ENCODE measurements at places on chromosomes 5 and 9. TPM values are rescaled to one million over a fixed set of nuclear protein-coding genes. Genes with fewer than 3 reads are reported as not detected.
A peak's percentile ranks its signal among the peaks of the same experiment; 100 is the strongest.

- no peak for DNase-seq
Measured at GRCh38 chr9:36141288-36141687, 4.8 kb downstream of the GLIPR2 start.

GRCh38 chr9:14245901-14246525, 67.9 kb downstream of the NFIB start:
- no peak for DNase-seq

GRCh38 chr9:114878879-114879564, 51.4 kb downstream of the TNFSF8 start:
- DNase-seq, result no peak

GRCh38 chr5:14310901-14311300, 167.8 kb downstream of the TRIO start:
- DNase-seq, result no peak

GRCh38 chr9:122051351-122052321, 41.5 kb downstream of the TTLL11 start:
- no peak for DNase-seq

GRCh38 chr9:24095246-24095645, 269.2 kb upstream of the ELAVL2 start:
- DNase-seq, result no peak

DNA sequence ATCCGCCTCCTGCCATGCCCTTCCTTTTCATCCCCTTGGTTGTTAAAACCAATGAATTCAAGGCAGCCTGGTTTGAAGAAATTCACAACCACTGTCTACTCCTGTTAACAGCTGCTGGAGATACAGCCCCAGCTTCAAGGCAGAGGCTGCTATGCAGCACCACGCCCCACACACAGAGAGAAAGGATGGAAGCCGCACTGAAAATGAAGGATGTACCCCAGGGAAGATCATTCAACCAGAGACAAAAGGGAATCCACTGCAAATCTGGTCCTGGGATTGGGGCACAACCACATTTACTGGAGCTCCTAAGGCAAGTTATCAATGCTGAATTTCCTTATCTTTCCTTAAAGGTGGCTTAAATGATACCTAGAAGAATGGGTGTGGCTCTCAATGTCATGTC, 58.7 kb downstream of the DPYSL3 start:
- no peak for DNase-seq

The UQCRQ gene
- total RNA-seq, result 150 TPM

- no peak for DNase-seq
Measured at GRCh38 chr5:150496534-150496933, 11.4 kb upstream of the NDST1 start.

GRCh38 chr5:78634634-78635033, 13.9 kb downstream of the LHFPL2 start:
- DNase-seq, result no peak

DNA sequence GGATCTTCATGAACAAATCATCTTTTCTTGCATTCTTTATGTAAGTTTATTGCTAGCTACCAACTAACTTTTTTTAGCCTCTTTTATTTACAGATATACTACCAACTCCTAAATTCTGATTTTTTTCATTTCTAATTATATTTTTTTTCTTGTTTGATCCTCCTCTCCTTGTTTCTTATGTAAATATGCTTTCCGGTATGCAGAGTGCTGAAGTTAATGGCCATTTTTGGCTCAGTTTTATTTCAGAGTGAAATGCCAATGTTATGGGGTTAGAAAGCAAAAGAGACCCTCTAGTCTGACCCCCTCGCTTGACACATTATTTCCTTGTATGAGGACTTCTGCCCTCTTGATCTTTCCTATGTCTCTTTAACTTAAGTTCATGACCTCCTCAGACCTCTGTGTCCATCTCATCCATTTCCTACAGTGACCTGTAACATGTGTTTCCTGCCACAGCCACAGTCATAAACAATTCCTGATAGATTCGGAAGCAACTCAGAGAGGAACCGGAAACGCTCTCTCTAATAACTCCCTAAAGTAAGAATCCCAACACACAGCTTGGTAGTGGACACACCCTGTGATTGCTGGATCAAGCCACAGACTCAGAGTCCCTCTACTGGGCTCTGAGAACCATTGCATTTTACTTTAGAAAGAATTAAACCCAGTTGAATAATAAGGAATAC, 42.9 kb upstream of the AFAP1L1 start:
- no peak for DNase-seq

DNA sequence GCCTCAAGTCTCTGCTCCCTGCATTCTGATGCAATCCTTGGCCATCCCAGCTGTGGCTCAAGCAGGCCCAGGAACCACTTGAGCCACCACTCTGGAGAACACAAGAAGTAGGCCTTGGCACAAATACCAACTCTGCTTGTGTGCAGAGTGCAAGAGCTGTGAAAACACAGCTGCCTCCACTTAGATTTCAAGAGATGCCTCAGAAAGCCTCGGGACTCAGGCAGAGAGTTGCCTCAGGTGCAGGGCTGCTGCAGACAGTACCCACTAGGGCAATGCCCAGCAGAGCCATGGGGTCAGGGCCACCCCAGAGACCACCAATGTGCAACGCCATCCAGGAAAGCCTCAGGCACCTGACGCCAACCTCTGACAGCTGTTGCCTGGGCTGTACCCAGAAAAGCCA, 82.4 kb downstream of the FREM1 start:
- DNase-seq, result no peak

The TSSK1B gene
- 0.33 TPM for total RNA-seq

The TXNDC8 gene
- not detected for total RNA-seq

GRCh38 chr5:471750-472058, 28.7 kb downstream of the EXOC3 start:
- peak; percentile 19 for DNase-seq

The CLPTM1L gene
- total RNA-seq, result 94.0 TPM

DNA sequence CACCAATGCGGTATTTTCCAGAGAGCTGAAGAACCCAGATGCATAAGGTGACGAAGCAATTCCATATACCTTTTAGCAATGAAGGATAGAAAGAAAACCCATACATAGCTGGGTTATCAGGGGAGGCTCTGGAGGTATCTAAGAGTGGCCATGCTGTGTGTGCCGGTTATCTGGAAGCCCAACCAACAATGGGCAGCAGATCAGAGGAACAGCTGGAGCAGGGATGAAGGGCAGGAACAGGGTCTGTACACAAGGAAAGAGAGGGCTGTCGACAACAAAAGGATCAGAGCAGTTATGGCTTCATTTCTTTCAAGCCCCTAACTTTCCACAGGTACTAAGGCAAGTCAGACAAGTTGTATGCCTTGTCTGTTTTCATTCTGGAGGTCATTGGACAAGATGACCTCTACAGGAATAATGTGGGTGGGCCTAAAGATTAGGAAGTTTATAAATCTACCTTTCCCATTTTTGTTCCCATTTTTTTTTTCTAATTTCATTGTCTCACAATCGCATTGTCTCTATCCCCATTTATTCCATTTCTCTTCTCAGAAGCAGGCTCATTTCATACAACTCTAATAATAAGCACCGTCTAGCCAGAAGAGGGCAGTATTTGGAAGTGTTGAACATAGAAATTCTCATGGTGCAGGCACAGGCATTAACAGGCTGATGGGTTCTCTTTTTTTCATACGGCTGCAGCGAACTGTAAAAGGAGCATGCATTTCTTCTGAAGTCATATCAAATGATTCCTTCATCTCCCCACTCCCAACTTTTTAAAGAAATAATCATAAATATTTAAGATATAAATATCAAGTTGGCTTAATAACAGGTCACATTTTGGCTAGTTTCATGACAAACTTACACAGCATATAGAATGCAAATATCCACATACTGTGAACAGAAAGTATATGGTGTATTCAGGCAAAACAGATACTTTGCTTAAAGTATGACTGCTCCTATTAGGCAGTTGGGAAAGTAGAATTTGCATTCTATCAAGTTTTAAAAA, 63.5 kb downstream of the ZNF474 start:
- DNase-seq, result no peak

Data from breast epithelium (tissue), 4 donors.